Activated CD8-positive, alpha-beta memory T cell treated with anti-CD3 and anti-CD28 coated beads for 48 hours (primary cell): ENCODE measurements at places on chromosomes 5 and 9.

GRCh38 chr9:120915854-120916470 lies 10.6 kb downstream of the TRAF1 start:
- DNase-seq, result no peak

DNA sequence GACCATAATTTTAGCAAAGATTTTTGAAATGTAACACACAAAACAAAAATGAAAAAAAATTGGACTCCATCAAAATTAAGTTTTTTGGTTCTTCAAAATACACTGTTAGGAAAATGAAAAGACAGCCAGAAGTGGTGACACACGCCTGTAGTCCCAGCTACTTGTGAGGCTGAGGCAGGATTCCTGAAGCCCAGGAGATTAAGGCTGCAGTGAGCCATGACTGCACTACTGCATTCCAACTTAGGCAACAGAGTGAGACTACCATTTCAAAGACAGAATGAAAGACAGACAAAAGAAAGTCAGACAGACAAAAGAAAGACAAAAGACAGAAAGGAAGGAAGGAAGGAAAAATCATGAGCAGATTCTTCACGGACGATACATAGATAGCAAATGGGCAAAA lies 7.5 kb downstream of the DIAPH1 start:
- DNase-seq, result no peak

DNA sequence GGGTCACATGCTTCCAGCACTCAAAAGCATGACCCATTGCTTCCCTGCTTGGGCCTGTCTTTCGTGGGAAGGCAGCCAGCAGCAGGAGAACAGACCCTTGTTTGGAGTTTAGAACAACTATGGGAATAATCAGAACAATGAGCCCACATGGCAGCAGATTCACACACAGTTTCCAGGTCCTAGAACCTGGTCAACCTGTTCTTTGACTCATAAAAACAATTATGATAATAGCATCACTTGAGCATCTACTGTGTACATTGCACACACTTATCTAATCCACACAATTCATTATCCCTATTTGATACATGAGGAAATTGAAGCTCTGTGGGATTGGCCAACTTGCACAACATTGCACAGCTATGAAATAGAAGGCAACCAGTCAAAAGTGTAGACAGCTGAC lies 41.7 kb downstream of the KLF4 start:
- DNase-seq, result no peak

- no peak for DNase-seq
These were observed 456.2 kb downstream of the RASEF start for GRCh38 chr9:82606492-82607382.

DNA sequence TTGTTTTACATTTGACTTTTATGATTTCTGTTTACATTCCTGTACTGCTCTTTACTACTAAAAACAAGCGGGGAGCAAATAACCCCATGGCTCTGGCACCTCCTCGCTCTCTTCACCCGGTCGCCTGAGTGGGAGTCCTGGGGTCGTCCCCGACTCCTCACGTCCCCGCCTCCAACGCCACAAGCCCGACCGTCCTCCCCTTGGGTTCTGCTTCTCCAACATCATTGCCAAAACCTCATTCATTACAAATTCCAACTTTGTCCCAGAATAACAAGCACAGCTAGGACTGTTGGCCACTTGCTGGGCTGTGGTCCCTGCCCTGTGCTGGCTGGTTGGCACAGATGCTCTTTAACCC lies 35.1 kb downstream of the MRPL36 start:
- DNase-seq, result no peak

DNA sequence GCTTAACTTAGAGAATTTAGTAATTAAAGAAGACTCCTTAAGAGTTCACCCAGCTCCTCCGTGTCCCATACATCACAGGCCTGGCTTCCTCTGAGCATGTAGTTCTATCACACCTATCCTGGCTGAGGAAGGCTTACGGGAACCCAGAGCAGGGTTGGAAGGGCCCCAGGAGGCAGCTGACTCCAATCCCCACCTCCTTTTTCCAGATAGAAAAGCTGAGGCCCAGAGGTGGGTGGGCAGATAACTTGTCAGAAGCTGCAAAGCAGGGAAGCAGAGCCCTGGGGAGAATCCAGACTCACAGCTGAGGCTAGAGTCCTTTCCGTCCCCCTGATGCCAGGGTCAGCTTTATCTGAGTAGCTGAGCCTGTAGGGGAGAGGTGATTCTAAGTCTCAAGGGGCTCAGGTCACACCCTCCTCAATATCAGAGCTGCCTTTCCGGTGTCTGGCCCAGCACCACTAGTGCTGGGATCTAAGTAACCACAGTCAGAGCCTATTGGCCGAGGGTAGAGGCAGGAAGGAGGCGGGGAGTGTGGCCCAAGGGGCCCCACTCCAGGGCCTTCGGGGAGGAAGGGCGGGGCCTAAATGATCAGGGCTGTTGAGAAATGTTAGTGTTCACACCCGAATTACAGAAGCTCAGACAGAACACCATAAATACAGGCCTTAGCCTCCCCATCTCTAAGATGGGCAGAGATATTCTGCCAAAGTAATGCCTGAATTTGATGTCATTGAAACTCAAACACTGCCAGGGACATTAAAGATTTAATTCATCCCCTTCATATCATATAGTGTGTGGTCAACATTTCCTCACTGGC lies 9.9 kb downstream of the CCDC69 start:
- DNase-seq, result peak; percentile 63

GRCh38 chr5:40521108-40521785 lies 158.5 kb upstream of the PTGER4 start:
- DNase-seq, result no peak

DNA sequence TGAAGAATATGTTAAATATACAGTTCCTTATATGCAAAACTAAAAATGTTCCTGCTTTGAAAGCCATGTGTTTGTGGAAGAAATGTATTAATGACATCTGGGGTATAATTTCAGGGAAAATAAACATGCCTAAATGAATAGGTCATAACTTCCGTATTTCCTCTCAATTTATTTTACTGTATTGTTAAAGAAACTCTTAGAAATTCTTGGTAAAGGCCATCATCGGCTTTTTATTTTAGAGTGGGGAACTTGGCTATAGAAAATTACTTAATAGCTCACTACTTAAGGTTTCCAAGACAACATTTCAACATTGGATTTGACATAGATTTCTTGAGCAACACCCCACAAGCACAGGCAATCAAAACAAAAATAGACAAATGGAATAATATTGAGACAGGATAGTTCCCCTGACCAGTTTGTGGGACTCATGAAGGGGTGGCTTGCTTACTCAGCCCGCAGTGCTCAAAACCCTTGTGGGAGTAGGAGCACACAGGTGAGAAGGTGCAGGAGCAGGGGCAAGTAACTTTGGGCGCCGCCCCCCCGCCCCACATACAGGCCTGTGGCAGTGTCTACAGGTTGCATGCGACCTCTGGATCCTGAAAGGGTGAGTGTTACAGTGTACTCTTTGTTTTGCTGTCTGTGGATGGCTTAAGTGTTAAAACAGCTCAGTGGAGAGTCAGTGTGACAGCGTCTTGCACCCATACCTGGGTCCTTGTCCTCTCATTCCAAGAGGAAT lies 891.4 kb upstream of the C9orf72 start:
- DNase-seq, result no peak

DNA sequence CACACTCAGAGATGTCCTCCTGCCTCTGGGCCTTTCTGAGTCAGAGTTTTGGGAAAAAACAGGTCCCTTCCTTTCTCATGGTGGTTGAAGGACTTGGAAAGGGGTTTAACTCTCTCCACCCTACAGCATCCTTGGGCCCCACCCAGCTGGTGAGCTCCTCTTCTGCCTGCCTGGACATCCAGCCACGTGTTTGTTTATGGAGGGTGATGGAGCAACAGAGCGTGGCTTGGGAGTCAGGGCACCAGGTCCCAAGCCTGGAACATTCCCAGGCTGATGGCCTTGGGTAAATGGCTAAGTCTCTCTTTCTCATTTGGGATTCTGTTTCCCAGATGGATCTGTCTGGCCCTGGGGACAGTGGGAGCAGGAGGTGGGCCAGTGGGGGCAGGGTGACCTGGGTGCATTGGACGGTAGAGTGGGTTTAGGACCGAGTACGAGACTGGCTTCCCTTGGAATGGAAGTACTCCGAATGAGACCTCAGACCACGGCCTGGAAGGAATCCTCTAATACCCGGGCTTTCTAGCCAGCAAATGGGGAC lies 141.1 kb upstream of the IRX2 start:
- DNase-seq, result no peak

DNA sequence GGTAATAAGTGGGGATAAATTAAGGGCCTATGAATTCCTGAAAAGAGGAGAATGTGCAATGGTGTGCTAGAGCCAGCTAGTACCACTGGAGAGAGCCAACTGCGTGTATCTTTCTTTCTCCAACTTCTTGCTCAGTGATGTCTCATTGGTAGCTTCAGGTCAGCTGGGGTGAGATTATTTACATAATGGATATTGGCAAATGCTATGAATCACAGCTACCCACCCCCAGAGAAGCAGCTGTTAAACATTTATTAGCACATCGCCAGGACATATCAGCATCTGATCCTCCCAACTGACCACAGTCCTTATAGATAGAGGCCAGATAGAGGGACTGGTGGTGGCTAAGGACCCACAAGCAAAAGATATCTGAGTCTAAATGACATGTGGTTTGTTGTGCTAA lies 421.3 kb downstream of the ACTL7B start:
- no peak for DNase-seq

- DNase-seq, result no peak
These were observed 80.4 kb upstream of the PRSS3 start for GRCh38 chr9:33714989-33715388.

DNA sequence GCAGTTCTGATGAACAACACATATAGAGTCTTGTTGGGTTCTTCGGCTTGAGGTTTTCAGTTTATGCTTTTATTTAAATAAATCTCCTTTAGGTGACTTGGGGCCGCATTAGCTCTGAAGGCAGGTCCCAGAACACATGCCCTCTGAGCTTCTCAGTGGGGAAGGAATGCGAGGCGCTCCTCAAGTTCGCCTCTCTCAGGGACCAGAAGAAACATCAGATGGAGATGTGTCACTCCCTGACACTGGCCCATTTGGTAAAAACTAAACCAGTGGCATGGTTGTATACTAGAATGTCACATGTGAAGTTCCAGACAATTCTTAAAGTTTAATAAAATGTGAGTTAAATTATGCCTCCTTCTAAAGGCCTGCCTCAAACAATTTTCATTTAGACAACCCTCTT lies 1.9 kb downstream of the MACROH2A1 start:
- no peak for DNase-seq

DNA sequence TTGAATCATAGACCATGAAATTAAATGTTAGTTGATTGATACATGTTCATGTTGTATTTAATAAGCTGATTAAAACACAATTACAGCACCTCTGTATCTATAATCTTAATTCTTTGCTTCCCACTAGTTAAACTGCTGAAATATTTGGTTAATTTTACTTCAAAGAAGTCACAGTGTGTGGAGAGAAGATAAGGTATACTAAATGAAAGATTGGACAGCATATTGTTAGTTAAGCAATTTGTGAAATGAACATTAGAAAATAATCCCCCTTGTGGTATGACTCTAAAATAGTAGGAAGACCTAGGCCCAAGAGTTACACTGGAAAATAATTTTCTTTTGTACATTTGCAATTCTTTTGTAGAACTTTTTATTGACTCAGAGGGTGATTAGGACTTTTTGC lies 30.3 kb downstream of the MAN2A1 start:
- no peak for DNase-seq

DNA sequence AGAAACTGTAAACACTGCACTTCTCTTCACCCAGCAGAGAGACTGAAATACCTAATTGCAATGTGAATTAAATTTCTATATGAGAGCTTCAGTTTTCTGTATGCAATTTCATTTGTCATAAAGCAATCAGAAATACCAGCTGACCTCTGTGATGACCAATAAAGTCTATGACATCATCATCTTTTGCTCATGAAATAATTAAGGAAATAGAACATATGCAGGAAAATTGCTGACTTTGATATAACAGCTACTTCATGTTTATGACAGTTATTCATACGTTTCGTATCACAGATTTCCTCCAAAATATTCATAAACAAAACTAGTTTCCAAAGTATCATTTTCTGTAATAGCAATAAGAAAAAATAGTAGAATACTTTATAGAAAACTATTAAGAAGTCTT lies 652.3 kb downstream of the SLCO4C1 start:
- no peak for DNase-seq

DNA sequence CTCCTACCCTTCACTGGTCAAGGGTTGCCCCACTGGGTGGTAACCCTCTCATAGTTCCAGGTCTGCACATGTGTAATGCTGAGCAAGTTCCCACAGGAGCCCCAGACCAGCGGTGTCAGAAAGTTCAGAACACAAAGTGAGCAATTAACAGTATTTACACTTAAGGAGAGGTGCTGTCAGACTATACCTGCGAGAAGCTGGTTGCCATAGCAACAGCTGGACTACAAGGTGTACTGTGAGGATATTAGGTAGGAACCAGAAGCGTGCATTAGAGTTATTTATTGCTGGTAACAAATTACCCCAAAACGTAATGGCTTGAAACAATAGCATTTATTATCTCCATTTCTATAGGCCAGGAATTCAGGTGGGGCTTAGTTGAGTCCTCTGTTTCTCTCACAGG lies 317.0 kb upstream of the RPS23 start:
- DNase-seq, result no peak

- no peak for DNase-seq
These were observed 48.4 kb downstream of the GALNT10 start for GRCh38 chr5:154238776-154239481.

- DNase-seq, result no peak
These were observed 34.7 kb upstream of the DMXL1 start for GRCh38 chr5:119036101-119036762.

GRCh38 chr5:134273642-134274395 lies 47.9 kb upstream of the PPP2CA start:
- DNase-seq, result no peak

GRCh38 chr5:131254741-131255140 lies 9.1 kb upstream of the CDC42SE2 start:
- DNase-seq, result no peak

DNA sequence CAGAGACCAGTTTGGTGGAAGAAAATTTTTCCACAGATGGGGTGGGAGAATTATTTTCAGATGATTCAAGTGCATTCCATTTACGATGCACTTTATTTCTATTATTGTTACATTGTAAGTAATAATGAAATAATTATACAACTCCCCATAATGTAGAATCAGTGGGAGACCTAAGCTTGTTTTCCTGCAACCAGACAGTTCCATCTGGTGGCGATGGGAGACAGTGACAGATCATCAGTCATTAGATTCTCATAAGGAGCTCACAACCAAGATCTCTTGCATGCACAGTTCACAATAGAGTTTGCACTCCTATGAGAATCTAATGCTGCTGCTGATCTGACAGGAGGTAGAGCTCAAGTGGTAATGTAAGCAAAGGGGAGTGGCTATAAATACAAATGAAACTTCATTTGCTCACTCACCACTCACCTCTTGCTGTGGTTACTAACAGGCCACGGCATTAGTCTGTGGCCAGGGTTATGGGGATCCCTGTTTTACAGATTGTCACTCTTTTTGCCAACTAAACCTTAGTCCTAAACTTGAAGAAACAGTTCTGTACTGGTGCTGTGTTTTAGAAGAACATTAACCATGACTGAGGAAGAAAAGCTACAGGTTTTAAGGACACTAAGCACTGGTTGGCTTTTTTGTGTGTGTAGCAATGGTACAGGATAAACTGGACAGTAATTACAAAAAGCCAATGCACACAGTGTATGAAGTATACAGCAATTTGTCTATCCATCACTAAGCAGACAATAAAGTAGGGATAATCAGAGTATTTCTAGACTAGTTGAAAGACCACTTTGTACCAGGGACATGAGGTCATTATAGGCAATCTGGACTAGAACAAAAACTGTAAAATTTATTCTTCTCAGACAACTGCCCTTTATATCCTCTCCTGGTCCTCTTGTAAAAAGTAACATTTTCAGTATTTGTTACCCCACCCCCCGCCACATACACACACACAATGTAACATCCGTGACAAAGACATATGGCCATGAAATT lies 9.9 kb downstream of the TMEM232 start:
- no peak for DNase-seq
